ENCODE measurements at places on chromosomes 1 and 21.

- DNase-seq = no peak
Measured at GRCh38 chr21:34130716-34130985, 57.3 kb downstream of the MRPS6 start.

DNA sequence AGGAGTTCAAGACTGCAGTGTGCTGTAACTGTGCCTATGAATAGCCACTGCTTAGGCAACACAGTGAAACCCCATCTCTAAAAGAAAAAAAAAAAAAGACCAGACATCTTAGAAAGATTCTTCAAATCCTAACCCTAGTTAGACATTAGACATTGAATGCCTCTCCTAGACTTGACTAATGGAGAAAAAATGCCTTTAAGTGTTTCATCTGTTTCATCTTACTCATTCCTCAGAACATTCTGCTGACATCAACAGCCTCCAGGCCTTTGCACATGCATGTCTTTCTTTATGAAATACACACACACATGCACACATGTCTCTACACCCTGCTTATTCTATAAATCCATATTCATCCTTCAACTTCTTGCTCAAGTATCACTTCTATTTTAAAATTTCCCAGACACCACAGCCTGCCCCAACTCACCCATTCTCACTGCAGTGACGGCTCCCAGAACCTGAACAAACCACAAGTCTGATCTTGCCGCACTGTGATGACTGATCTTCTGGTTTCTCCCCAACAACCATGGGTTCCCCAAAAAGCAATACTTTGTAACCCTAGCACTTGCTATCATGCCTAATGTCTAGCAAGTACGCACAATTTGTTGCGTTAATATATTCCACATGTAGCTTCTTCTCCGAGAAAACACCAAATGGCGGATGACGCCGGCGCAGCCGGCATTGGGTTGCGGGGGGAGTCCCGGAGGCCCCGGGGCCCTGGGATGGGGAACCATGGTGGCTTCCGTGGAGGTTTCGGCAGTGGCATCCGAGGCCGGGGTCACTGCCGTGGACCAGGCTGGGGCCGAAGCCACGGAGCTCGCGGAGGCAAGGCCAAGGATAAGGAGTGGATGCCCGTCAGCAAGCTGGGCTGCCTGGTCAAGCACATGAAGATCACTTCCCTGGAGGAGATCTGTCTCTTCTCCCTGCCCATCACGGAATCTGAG lies 37.4 kb downstream of the LRRC52 start:
- no peak for DNase-seq

- no peak for DNase-seq
Measured at GRCh38 chr21:42321845-42322244, 6.6 kb upstream of the TFF3 start.

DNA sequence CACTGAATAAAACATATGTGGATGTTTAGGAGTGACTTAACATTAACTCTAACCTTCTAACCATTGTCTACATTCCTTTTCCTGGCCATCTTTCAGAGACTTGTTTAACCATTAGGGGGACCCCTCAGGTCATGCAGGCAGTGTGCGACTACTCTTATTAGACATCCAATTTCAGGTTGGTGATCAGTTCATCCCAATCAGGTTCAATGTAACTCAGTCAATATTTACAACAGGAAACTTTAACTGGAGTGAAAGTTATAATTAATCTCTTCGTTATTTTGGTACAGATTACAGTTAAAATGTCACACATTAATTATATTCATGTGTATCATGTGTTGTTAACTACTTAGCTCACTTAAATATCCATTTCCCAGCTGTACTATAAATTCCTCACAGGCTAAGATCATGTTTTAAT lies 68.8 kb upstream of the RGS1 start:
- DNase-seq = no peak

DNA sequence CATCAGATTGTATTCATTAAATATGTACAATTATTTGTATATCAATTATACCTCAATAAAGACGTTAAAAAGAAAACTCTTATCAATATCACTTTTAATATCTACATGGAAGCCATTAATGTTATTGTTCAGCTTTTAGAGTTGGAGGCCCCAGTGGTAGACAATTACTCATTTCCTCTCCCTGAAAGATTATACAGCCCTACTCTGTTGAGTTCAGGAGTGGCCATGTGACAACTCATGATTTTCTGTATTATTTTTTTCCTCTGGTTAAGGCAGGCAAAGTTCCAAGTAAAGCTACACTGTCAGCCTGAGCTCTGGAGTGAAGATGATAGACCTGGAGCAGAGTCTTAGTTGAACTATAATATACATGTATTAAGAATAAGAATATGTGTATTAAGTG lies 247.9 kb upstream of the B3GALT2 start:
- DNase-seq = no peak

- peak; percentile 12 for DNase-seq
Measured at GRCh38 chr1:115980998-115981993, 5.0 kb downstream of the SLC22A15 start.

GRCh38 chr1:113647164-113647563 lies 112.1 kb downstream of the PHTF1 start:
- no peak for DNase-seq
